H9 (cell line): ENCODE measurements at places on chromosomes 12 and 14.

DNA sequence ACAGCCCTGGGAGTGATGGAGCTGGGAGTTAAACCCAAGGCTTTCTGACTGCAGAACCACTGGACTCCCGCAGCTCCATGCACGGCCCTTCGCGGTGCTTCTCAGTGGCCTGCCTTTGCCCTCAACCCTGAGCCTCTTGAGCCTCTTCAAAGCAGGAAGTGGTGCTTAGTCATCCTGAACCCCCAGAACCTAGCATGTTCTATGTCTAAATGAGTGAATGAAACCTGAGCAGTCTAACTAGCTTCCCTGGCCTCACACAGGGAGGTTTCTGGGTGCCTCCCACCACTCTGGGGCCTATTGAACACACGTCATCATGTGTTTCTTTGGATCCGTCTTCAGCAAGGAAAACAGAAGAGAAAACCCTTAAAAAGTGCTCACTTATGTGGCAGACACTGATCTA lies 117.9 kb upstream of the SFSWAP start:
- no peak for DNase-seq

DNA sequence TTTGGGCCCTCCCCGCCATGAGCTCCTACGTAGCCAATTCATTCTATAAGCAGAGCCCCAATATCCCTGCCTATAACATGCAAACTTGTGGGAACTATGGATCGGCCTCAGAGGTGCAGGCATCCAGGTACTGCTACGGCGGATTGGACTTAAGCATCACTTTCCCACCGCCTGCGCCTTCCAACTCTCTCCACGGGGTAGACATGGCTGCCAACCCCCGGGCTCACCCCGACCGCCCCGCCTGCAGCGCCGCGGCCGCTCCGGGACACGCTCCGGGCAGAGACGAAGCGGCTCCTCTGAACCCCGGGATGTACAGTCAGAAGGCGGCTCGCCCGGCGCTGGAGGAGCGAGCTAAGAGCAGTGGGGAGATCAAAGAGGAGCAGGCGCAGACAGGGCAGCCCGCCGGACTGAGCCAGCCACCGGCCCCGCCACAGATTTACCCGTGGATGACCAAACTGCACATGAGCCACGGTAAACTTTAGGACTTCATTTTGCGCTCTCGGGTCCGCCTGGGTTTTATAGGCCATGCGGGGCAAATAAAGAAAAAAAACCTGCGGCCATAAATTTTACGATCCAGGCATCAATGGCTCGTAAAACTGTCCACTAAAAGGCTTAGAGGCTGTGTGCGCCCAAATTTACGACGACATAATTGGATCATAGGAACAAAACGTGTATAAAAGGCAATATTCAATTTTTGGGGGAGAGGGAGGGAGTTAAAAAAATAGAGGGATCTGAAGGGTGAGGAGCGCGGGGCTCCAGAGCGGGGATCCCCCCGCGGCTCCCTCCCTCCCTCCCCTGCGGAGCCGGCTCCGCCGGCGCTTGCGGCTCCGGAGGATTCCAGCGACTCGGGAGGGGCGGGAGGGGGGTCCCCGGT lies 493 bp downstream of the HOXC5 start:
- DNase-seq: no peak

DNA sequence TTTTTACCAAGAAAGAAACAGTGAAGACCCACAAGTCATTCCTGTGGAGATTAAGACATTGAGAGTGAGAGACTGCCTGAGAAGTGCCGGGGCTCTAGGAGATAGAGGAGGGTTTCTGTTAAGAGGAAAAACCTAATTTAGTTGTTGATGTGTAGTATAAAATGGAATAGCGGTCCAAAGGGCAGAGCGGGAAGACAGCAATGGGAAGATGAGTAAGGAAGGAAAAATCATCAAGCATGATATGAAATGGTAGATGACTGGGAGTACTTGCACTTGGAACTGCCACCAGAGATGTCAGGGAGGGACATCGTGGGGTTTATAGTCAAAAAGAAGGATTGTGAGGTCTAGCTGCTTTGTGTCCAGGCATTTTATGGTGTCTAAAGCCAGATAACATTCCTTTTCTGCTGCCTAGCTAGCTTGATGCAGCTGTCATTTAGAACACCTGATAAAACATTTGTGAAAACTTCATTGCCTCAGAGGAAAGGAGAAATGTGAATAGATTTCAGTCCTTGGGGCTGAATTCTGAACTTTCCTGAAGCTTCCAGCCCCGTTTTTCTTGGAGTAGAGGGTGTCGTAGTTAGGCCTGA lies 20.1 kb upstream of the PSEN1 start:
- DNase-seq: no peak

GRCh38 chr12:28611115-28611435 lies 420.8 kb downstream of the CCDC91 start:
- no peak for DNase-seq

DNA sequence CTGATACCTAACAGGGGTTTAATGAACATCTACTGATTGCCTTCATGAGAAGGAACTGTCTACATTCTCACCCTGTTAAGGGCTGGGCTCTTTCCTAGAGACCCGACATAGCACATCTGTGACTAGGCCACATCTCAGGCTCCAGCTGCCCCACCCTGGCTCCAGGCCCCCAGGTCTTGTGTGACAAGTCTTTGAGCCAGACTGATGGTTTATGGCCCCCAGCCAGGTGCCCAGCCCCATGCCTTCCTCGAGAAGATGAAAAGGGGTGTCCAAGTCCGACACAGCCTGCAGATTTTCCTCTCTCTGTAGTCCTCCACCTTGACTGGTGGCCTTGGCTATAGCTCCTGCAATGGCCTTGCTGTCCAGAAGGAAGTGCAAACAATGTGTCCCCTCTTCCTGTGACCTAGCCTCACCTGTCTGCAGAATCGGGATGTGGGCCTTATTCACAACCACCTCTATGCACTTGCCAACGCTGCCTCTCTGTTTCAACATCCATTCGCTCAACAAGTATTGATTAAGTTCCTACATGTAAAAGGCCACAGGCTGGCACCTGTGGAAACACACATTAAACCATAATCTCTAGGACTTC lies 4.2 kb downstream of the ACTN1 start:
- DNase-seq: no peak

GRCh38 chr12:76679778-76680177 lies 84.1 kb upstream of the ZDHHC17 start:
- no peak for DNase-seq
